ENCODE measurements at places on chromosomes 1 and 21. TPM values are rescaled to one million over a fixed set of nuclear protein-coding genes. Genes with fewer than 3 reads are reported as not detected.

DNA sequence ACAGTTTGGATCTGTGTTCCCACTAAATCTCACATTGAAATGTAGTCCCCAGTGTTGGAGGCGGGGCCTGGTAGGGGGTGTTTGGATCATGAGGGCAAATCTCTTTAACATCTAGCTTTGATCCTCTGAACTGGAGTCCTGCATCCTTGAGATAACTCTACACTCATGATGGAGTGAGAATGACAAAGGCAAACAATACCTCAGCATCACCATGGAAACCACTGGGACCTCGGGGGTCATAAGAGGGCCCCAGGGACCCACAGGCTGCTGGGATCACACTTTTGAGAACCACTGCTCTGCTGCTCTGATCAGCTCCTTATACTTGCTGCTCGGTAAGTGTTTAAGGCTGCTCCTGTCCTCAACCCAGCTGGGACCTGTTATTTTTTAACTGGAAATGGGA lies 13.4 kb upstream of the OBSCN start:
- no peaks in the 10 kb centered on the region for H3K4me1 ChIP-seq
- no peak overlapping the region for H3K27ac ChIP-seq
- H3K4me3 ChIP-seq, result no peak overlapping the region
- no peak for DNase-seq
- no peaks in the 10 kb centered on the region for H3K36me3 ChIP-seq

DNA sequence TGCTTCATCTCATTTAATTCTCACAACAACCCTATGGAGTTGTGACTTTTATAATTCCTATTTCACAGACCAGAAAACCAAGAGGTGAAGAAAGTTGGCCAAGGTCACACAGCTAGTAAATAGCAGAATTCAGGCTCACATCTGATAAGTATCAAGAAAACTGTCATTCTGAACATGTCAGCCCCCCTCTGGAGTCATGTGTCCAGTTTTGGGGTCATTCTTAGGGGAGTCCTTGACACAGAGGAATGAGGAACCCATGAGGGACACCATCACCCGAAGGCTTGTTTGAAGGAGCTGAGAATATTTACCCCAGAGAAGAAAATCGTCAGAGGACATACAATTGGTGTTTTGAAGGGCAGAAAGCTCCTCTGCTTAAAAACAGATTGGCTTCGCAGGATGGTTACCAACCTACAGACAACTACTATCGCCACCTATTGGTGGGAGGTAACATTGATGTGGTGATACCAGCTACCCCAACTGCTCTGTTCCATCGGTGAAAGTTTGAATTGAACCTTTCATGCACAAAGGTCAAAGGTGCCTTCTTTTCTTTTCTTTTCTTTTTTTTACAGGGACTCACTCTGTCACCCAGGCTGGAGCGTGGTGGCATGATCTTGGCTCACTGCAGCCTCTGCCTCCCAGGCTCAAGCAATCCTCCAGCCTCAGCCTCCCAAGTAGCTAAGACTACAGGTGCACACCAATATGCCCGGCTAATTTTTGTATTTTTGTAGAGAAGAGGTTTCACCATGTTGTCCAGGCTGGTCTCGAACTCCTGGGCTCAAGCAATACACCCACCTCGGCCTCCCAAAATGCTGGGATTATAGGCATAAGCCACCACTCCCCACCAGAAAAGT lies 31.3 kb downstream of the NCMAP start:
- no peak overlapping the region for H3K27ac ChIP-seq
- DNase-seq, result peak; percentile 43
- H3K27me3 ChIP-seq, result peaks cover 11% of the 10 kb centered on the region
- no peak overlapping the region for H3K4me3 ChIP-seq
- no peaks in the 10 kb centered on the region for H3K36me3 ChIP-seq

DNA sequence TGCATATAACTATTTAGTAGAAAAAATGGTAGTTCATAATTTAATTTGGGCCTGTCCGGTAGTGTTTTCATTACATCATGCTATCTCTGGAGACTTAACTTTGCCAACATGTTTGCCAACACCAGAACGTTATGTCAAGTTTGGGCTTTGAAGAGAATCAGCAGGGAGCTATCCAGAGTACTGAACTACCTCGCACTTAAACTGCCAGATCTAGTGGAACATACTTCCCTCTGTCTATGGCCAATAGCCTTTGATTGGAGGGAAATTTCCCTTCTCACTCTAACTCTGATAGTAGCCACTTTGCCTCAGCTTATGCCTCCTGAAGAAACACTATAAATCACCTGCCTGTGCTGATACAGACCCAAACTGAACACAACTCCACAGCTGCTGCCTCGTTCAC lies 10.0 kb downstream of the LRRC53 start:
- H3K27me3 ChIP-seq, result no peaks in the 10 kb centered on the region
- peaks cover 2% of the 10 kb centered on the region for H3K4me1 ChIP-seq
- H3K4me3 ChIP-seq, result no peak overlapping the region
- H3K27ac ChIP-seq, result no peak overlapping the region
- no peaks in the 10 kb centered on the region for H3K36me3 ChIP-seq

GRCh38 chr1:68314151-68314780 lies 81.9 kb upstream of the WLS start:
- no peak overlapping the region for H3K4me3 ChIP-seq
- H3K4me1 ChIP-seq, result peaks cover 2% of the 10 kb centered on the region
- H3K36me3 ChIP-seq, result no peaks in the 10 kb centered on the region
- no peak overlapping the region for H3K27ac ChIP-seq
- DNase-seq, result no peak

DNA sequence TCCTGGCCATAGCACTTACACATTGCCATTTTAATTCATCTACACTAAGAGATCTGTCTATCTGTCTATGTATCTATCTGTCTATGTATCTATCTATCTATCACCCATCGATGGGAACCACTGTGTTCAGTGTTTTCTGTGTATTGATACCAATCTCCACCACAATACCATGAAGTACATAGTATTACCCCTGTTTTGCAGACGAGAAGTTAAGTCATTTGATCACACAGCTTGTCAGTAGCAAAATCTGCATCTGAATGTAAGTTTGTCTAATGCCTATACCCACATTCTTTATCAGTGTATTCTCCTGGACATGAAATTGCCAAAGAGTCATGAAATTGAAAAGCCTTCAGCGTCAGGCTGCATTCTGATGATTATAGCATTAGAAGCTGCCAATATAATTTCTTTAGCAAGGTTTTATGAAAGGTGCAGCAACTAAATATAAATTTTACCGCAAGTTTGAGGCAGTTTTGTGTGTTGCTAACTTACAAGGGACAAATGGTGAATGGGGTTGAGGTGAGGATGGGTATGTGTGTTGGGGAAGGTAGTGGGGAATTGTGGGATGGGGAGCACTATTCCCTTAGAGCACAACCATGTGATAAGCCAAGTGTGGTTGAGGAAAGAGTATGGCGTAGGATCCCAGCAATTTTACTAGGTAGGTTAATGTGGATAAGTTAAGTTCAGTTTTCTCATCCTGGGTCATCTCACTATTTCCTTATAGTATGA lies 24.2 kb downstream of the SLAMF1 start:
- no peak overlapping the region for H3K4me3 ChIP-seq
- H3K27ac ChIP-seq, result no peak overlapping the region
- no peaks in the 10 kb centered on the region for H3K36me3 ChIP-seq
- H3K4me1 ChIP-seq, result no peaks in the 10 kb centered on the region
- no peak for DNase-seq

DNA sequence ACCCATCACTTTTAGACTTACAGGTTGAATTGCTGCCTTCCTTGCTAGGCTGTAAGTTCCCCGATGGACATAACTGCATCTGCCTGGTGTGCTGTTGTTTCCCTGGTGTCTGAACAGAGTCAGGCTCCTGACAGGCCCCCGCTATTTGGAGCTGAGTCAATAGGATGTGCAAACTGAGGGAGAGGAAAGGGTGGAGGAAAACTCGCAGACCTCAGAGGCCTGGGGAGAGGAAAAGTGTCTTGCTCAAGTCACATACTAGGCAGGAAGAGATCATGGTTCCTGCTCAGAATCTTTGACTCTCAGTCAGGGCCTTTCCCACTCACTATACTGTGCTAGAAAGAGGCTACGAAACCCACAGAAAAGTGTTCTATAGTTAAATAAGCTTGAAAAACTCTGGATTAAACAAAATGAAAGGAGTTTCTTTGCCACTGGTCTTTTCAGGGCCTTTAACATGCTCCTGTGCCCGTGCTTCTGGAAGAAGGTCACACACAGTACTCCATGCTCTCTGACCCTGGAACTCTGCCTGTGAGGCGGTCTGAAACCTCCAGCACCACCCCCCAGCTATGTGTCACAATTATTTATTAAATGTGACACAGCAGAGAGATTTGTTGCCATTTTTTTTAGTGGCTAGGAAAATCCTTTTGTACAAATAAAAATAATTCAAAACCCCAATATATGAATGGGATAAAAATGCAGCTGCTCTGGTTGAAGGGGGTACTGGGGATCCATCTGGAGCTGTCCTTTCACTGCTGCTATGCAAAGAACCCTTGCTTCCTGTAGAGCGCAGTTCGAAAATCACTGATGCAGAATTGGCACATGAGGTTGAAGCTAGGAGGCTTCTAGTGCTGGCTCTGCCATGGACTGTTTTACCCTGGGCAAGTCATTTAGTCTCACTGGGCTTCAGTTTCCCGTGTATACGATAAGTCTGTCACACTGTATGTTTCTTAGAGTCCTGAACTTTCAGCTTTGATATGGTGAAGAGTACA lies 20.1 kb upstream of the CDCP2 start:
- H3K27ac ChIP-seq, result peak overlapping the region; percentile 41
- no peak overlapping the region for H3K4me3 ChIP-seq
- DNase-seq, result no peak
- no peaks in the 10 kb centered on the region for H3K36me3 ChIP-seq
- H3K27me3 ChIP-seq, result no peaks in the 10 kb centered on the region
- peaks cover 6% of the 10 kb centered on the region for H3K4me1 ChIP-seq

DNA sequence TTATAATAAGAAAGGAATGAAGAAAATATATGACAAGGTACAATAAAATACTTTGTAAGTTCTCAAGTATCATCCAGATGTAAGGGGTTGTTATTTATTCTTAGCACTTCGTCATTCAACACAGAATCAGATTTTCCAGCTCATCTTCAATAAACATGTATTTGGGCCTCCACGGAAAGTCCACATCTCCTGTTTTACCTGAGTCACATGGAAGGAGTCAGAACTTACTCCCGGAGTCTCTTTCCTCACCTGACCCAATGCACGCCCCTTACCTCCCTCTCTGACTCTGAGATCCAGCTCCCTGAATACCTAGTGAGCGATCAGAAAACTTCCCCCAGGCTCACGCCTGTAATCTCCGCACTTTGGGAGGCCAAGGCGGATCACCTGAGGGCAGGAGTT lies 1.5 kb upstream of the PMVK start:
- H3K4me1 ChIP-seq, result peaks cover 3% of the 10 kb centered on the region
- peak overlapping the region; percentile 100 for H3K27ac ChIP-seq
- H3K36me3 ChIP-seq, result no peaks in the 10 kb centered on the region

- peaks cover 3% of the 10 kb centered on the region for H3K4me1 ChIP-seq
- H3K4me3 ChIP-seq, result no peak overlapping the region
- H3K36me3 ChIP-seq, result no peaks in the 10 kb centered on the region
- no peak for DNase-seq
These were observed 66.3 kb downstream of the AKT3 start for GRCh38 chr1:243783714-243784113.

DNA sequence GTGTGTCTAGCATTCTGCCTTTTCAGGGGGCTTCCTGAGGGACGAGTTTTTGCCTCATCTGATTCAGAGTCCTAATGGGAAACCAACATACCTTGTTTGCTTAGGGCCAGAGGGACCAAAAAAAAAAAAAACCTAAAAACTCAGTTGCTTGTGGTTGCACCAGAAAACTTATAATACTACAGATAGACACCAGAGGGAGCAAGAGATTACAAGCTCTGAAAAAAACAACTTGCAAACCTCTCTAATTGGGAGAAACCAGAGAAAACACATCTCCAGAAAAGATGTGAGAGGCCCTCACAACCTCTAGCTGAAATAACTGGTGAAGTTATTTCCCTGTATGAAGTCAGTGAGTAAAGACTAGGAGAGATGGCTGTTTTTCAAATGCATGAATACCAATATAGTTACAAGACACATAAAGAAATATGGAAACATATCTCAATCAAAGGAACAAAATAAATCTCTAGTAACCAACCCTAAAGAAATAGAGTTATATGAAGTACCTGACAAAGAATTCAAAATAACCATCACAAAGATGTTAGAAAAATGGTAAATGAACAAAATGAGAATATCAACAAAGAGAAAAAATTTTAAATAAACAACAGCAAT lies 233.7 kb upstream of the NFIA start:
- H3K4me3 ChIP-seq, result no peak overlapping the region
- H3K36me3 ChIP-seq, result no peaks in the 10 kb centered on the region
- H3K27ac ChIP-seq, result no peak overlapping the region

DNA sequence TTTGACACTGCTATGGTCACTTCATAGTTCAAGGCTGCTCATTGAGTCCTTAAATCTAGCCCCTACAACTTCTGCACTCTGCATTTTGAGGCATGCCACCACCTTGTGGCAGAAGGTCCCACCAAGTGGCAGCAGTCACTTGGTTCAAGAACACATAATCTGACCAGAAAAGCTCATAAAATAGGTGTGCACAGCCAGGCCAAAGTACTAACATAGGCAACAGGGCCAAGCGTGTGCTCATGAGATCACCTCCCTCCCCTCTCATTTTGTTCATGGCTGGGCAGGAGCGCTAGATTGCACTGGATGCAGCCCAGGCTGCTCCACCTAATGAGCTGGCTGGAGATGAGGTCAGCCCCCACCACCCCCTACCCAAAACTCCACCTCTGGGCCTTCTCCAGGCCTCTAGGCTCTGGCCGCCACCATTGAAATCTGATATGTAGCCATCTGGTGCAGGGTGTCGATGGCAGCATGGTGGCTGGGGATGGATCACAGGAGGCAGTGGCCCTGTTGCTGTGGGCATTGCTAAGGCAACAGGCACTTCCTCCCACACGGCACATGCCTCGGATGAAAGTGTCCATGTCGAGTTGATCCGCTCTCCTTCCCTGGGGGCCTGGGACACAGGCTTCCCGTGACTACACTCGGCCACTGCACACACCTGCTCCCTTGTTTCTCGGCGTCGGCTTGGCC lies 193.2 kb downstream of the TRABD2B start:
- no peaks in the 10 kb centered on the region for H3K36me3 ChIP-seq
- no peak overlapping the region for H3K4me3 ChIP-seq
- no peak for DNase-seq
- H3K27me3 ChIP-seq, result no peaks in the 10 kb centered on the region

GRCh38 chr1:147641695-147642592 lies 28.4 kb downstream of the ACP6 start:
- no peaks in the 10 kb centered on the region for H3K36me3 ChIP-seq
- peak; percentile 62 for DNase-seq
- no peaks in the 10 kb centered on the region for H3K27me3 ChIP-seq
- no peaks in the 10 kb centered on the region for H3K4me1 ChIP-seq
- H3K27ac ChIP-seq, result no peak overlapping the region
- H3K4me3 ChIP-seq, result no peak overlapping the region

- no peaks in the 10 kb centered on the region for H3K27me3 ChIP-seq
- H3K36me3 ChIP-seq, result peaks cover 9% of the 10 kb centered on the region
- H3K4me1 ChIP-seq, result peaks cover 6% of the 10 kb centered on the region
- DNase-seq, result no peak
These were observed 856 bp downstream of the FDPS start for GRCh38 chr1:155309423-155310021.

Gene TMEM9
- 91.0 TPM for total RNA-seq

Gene CACNA1E
- not detected for total RNA-seq

Gene NGF
- total RNA-seq, result 8.5 TPM

Gene MYBPH
- total RNA-seq, result 0.17 TPM

Gene OVAAL
- not detected for total RNA-seq

Gene DCST2
- total RNA-seq, result 0.17 TPM

Gene HES2
- 0.50 TPM for total RNA-seq

Gene ZNF648
- total RNA-seq, result not detected

Gene DIRAS3
- total RNA-seq, result 1.8 TPM
